ENCODE measurements at places on chromosomes 12 and 14.

GRCh38 chr12:124098101-124098757 is 125.2 kb downstream of the ZNF664 start:
- no peak for DNase-seq

DNA sequence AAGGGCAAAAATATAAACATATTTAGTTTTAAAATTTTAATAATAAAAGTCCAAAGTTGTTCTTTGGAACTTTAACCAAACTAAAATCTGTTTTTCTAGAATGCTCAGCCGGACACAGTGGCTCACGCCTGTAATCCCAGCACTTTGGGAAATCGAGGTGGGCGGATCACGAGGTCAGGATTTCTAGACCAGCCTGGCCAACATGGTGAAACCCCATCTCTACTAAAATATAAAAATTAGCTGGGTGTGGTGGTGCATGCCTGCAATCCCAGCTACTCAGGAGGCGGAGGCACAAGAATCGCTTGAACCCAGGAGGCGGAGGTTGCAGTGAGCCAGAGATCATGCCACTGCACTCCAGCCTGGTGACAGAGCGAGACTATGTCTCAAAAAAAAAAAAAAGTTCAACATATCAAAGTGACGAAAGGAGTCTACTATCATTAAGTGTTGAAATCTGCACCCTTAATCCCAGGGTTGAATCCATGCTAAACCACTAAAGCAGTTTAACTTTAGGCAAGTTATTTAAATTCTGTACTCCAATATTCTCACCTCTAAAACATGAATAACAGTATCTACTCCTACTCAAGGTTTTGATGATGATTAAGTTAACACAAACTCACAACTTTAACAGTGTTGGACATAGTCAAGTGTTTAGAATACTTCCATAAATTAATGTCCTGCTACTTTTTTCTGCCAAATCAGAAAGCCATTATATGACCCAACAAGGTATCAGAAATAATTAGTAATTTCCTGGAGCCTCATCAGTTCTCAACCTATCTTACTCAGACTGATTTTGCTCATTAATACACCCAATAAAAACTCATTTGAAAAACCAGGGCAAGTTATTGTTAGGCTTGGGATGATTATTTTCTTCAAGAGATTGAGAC is 11.0 kb downstream of the HNRNPC start:
- no peak for DNase-seq

GRCh38 chr12:26496170-26496569 is 300.8 kb downstream of the SSPN start:
- no peak for DNase-seq

DNA sequence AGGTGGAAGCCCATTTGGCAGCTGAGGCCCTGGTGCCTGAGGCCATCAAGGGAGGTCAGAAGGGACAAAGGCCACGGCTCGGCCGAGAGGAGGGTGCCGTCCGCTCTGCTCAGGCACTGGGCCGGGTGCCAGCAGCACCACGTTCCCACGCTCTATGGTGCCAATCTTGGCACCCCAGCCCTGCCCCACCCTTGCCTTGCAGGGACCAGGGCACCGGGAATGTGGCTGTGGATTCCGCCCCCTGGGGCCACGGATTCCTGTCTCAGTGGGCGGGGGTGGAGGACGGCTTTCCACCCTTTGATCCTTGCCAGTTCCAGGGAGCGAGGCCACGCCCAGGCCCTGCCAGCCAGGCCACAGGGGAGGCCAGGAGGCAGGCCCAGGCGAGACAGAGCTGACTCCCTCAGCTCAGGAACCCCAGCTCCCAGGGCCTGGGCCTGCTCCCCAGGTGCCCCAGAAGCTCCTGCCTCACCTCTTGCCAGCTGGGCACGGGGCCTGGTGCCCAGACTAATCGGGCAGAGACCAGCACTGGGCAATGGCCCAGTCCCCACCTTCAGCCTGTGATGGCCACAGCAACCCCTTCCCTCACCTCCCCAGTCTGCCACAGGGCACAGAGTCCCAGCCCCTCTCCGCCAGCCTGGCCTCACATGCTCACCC is 26.4 kb upstream of the GPR132 start:
- DNase-seq, result no peak

GRCh38 chr12:110816248-110816647 is 30.5 kb upstream of the CCDC63 start:
- DNase-seq, result no peak

- DNase-seq, result no peak
Measured at GRCh38 chr12:105270671-105271255, 34.8 kb upstream of the APPL2 start.

GRCh38 chr14:37901978-37902377 is 305.7 kb upstream of the SSTR1 start:
- no peak for DNase-seq

GRCh38 chr12:113413488-113413939 is 8.7 kb upstream of the SDSL start:
- DNase-seq, result no peak

- DNase-seq, result no peak
Measured at GRCh38 chr12:46387670-46388069, 15.1 kb upstream of the SLC38A2 start.

- DNase-seq, result no peak
Measured at GRCh38 chr12:26690601-26691000, 142.4 kb downstream of the ITPR2 start.

DNA sequence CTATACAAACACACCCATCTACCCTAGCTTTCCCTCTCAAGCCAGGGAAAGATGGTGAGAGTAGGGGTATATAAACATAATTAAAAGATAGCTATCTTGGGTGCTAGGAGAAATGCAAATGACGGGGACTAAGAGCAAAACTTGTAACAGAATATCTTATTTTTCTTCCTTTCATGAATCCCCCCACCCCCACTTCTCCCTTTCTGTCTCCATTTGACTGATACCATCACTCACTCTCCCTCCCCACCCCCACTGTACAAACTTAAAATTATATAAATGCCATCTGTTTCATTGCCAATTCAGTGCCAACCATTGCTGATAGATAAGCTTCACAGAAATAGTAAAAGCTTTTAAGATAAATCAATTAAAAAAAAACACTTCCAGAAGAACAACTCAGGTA is 268.6 kb downstream of the SLC6A15 start:
- DNase-seq, result no peak

- DNase-seq, result no peak
Measured at GRCh38 chr12:6167327-6168280, 32.6 kb upstream of the CD9 start.

GRCh38 chr14:36719823-36720222 is 58.2 kb downstream of the PAX9 start:
- DNase-seq, result no peak

- DNase-seq, result no peak
Measured at GRCh38 chr12:62709311-62709710, 225.6 kb downstream of the PPM1H start.

GRCh38 chr14:20667957-20668356 is 16.4 kb upstream of the RNASE4 start:
- DNase-seq, result no peak

DNA sequence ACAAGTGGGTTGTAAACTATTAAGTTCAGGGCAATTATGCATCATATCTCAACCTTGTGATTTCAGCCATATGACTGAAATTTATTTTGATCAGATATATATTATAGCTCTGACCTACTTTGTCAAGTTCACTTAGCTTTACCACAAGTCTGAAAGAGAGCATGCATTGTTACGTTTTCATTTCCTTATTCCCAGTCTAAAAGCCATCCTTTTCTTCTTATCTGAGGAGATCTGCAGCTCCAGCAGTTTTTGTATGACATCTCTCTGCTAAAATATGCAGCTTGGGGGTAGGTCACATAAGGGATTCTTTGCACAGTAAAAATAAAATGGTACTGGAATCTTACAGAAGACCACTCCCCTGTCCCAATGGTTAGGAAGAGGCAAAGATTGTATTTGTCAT is 1682.8 kb upstream of the FLRT2 start:
- DNase-seq, result no peak

DNA sequence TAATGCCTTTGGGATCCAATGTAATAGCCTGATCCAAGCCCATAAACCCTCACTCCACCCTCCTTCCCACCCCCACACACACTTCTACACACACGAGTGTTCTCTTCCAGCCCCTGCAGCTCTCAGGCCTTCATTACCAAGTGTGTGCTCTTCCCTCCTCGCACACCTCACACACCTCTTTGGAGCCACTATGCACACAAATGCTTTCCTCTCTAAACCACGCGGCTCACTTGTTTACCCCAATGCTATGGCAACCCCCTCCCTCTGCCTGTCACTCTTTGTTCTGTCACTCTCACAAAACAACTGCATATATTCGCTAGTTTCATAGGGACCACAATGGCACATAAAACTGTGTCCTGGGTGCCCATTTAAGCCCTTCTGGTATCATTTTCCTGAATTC is 35.1 kb downstream of the PPP2R5E start:
- no peak for DNase-seq

DNA sequence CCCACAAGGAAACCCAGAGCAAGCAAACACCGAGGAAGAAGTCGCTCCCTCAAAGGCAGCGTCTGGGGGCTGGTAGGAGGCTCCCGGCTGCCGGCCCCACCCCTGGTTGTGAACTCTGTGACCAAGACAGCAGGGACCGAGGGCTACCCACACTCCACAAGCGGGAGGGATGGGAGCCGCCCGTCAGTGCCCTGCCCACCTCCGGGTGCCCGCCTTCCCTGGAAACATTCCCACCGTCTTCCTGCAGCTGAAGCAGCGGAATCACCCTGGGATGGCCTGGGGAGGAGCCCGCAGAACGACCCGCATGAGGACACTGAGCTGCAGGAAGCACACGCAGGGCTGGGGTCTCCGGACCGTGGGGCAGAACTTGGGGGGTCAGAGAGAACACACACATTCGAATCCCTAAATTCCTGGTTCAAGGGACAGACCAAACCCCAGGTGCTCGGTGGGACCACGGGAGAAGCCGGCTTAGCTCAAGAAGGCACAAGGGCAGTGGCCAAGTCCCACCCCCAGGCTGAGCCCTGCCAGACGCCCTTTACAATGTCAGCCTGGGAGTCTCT is 33.5 kb upstream of the C14orf180 start:
- DNase-seq, result no peak

DNA sequence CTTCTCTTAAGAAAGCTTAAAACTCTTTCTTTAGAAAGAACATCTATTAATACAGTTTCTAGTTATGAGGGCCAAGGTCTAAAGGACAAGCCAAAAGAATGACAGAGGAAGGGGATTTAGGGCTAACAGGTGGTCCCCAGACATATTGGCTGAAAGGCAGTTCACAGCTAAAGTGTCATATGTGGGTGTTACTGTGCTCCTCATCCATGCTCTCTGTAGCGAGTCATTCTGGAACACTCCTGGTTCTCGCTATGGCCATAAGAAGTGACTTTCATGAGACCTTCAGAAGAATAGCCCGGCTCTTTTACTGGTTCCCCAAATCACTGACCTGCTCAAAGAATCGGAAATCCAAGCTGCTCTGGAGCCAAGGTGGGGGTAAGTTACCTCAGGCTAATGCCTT is 55.0 kb downstream of the TBK1 start:
- no peak for DNase-seq

GRCh38 chr14:65074449-65075150 is 27.7 kb downstream of the MAX start:
- DNase-seq, result no peak

DNA sequence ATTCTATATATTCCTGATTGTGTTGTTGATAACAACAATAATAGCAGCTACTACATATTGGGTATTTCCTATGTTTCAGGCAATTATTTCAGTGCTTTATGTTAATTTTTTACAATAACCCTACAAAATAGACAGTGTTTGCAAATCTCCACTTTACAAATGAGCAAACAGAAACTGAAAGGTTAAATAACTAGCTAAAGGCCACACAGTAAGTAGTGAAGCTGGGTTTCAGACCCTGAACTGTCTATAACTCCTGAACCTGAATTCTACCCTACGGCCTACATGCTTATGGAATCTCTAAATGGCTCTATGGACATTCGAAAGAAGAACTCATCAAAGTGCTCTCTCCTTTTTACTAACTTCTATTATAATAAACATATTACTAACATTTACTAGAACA is 19.7 kb upstream of the NUDT4 start:
- no peak for DNase-seq

- no peak for DNase-seq
Measured at GRCh38 chr14:36217027-36217426, 40.5 kb upstream of the PTCSC3 start.

DNA sequence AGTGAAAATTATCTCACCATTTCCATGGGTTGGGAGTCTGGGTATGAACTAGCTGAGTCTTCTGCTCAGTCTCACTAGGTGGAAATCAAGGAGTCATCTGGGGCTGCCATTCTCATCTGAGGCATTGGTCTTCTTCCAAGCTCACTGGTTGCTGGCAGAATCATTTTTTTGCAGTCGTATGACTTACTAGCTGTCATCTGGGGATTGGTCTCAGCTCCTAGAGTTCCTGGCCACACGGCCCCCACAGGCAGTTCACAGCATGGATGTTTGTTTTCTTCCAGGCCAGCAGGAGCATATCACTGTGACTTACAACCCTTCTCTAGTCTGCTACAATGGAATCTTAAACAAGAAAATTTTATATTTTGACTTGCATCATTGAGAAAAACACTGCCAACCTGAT is 18.6 kb upstream of the OR10AD1 start:
- DNase-seq, result no peak

- no peak for DNase-seq
Measured at GRCh38 chr12:112179341-112179740, 54.0 kb downstream of the TRAFD1 start.

DNA sequence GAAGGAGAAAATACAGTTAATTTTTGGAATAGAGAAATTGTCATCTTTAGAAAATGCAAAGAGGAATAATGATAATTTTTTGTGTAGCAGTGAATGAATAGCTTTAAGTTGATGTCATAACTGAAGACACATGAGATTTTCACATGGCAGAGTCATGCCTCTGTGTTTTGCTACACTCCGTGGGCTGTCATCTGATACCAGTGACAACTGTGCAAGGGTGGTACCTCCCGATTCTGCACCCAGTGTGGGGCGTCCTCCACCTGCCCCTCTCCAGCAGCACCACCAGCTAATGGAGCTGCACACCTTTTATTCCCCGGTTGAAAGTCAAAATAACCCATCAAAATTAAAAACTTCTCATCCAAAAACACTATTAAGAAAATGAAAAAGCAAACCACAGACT is 47.2 kb downstream of the ANKRD9 start:
- no peak for DNase-seq

DNA sequence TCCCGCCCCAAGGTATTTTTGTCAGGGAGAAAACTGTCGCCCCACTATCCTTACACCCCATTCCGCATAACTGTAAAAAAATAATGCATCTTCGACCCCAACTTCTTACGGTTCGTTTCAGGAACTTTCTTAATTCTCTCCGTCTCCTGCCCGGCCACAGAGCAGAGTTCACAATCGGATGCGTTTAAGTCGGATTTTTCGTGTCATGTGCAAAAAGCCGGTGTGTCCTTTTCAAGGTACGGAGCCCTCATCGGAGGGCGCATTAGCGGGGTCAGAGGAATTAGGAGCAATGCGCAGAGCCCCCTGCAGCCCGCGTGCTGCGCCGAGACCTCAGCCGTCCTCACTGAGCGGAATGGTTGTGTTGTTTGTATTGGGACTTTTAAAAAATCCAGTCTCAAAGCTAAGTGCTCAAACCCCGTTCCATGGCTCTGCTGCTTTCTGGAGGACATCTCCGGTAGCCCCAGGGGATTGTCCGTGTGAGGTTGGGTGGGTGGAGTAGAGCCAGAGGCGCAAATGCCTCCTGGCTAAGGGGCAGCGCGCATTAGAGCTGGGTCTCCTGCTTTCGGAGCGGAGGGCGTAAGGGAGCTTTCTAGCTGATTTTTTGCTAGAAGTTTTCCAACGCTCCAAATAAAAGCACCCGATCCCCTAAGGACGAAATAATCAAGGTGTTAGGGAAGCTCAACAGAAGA is 3.9 kb upstream of the GSC start:
- no peak for DNase-seq

Measured in activated naive CD4-positive, alpha-beta T cell (primary cell).